ENCODE measurements at places on chromosomes 4 and X. TPM values are rescaled to one million over a fixed set of nuclear protein-coding genes. Genes with fewer than 3 reads are reported as not detected.

Gene ZCCHC13
- not detected for total RNA-seq

- no peak for DNase-seq
Measured at GRCh38 chr4:77006753-77007353, 57.3 kb downstream of the SEPTIN11 start.

DNA sequence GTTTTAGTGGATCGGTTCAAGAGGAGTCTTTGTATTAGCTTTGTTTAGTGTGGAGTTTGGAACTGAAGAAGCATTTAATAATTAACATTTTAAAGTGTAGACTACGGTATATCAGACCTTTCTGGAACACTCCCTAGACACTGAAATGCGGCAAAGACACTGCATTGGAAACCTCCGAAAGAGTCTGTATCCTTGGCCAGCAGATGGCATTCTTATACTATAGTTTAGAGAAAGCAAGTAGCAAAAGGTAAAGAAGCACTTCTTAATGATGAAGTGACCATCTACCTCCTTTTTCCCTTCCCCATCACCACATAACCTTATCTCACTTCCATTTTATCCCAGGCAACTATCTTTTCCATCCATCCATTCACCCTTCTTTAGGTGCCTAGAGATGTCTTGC, 7.6 kb downstream of the FABP2 start:
- no peak for DNase-seq

- no peak for DNase-seq
Measured at GRCh38 chrX:40008791-40009461, 88.8 kb downstream of the BCOR start.

GRCh38 chr4:43564591-43564990, 672.1 kb downstream of the GRXCR1 start:
- no peak for DNase-seq

Gene NR0B1
- not detected for total RNA-seq

Gene SLC9B1
- total RNA-seq, result 0.44 TPM

Gene PABPC4L
- total RNA-seq, result 0.98 TPM

DNA sequence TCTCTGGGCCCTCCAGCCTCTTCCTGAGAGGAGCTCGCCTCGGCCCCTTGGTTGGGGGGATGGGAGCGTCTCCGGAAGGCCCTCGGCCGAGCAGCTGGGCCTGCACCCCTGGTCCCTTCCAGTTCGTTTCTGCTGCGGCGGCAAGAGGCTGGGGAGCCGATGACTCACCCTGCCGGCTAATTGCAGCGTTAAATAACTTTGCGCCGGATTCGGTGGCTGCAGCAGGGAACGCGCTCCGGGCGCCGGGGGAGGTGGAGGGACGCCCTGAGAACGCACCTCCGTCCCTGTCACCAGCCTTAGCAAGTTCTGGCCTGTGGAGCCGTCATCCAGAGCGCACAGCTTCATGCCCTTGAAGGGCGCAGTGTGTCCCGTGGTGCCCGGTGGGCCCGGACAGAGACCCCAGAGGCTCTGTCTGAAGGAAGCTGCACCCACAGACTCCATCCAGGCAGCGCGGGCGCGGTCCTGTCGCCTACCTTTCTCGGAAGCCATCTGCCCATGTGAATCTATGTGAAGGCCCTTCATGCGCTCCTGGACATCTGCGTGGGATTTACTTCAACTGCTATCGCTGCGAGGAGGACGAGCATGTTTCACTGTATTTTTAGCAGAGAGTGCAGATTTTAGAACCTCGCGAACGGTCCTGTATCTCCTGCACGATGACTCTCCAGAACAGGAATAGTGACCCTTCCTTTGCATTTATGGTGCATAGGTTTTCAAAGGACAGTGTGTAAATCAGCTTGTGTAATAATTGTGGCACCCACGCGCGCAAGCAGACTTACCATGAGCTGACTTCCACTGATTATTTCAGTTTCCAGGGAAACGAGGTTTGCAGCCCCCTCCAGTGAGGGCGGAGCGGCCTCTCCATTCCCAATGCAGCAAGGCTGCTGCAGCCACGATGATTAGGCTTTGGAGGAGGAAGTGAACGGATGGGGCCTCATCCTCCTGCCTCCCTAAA, 1.7 kb upstream of the TMEM271 start:
- DNase-seq, result no peak

DNA sequence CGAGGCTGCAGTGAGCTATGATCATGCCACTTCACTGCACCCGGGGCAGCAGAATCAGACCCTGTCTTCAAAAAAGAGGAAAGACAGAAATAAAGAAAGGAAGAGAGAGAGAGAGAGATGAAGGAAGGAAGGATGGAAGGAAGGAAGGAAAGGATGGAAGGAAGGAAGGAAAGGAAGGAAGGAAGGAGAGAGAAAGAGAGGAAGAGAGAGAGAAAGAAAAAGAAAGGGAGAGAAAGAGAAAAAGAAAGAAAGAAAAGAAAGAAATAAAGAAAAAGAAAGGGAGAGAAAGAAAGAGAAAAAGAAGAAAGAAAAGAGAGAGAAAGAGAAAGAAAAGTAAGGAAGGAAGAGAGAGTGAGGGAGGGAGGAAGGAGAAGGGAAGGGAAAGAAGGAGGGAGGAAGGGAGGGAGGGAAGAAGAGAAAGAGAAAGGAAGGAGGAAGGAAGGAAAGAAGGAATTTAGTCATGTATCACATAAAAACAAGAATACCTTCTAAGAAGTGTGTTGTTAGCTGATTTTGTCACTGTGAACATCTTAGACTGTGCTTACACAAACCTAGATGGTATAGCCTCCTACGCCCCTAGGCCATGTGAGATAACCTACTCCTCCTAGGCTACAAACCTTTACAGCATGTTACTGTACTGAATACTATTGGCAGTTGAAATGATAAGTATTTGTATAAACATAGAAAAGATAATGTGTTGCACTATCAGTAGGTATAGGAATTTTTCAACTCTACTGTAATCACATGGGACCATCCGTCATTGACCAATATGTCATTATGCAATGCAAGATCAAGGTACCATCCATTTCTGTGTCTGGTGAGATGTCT, 17.4 kb upstream of the AFF1 start:
- no peak for DNase-seq

- no peak for DNase-seq
Measured at GRCh38 chrX:148457279-148457678, 43.1 kb upstream of the AFF2 start.

GRCh38 chrX:86806786-86807185, 658.5 kb downstream of the DACH2 start:
- no peak for DNase-seq

GRCh38 chr4:54315561-54316538, 86.8 kb downstream of the PDGFRA start:
- no peak for DNase-seq

Gene PRDM5
- total RNA-seq, result 14.4 TPM

- DNase-seq, result no peak
Measured at GRCh38 chr4:15765910-15766697, 12.0 kb upstream of the CD38 start.

Gene NFXL1
- 22.7 TPM for total RNA-seq

DNA sequence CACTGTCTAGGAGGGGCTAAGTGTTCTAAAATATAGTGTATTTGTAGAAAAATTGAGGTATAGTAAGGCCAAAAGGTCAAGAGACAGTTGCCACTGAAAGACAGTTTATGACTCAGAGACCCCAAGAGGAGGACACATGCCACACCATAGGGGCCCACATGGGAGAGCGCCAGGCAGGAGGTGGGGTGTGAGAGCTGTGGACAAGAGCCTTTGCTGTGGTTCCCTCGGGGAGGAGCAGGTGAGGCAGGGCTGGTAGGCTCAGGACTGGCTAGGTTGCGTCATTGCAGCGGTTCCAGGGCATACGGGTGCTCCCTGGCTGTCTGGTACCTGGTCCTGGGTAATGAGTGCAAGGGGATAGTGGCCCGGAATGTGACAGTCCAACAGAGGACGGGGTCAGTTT, 37.6 kb downstream of the CCNQ start:
- no peak for DNase-seq

- no peak for DNase-seq
Measured at GRCh38 chr4:109803924-109804571, 2.2 kb upstream of the CFI start.

Gene LRIT3
- total RNA-seq, result 0.66 TPM

Gene SLC34A2
- total RNA-seq, result not detected

Gene CRLF2
- total RNA-seq, result 0.88 TPM

DNA sequence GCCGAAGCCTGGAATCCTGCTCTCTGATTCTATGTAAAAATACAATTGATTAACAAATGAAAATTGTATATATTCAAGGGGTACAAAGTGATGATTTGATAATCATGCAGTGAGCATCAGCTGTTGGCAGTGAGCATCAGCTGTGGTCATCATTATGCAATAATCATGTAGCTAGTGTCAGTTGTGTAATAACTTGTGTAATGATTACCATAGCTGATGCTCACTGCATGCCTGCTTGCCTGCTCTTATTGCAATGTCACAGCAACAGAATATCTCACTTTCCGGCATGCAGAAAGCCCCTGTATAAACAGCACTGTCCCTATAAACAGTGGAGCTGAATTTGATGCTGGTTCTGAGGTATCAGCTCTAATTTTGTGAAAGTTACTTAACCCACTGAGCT, 46.8 kb downstream of the SULT1B1 start:
- no peak for DNase-seq

- no peak for DNase-seq
Measured at GRCh38 chr4:125703443-125703842, 388.7 kb downstream of the FAT4 start.

Gene ITM2A
- total RNA-seq, result 63.6 TPM

DNA sequence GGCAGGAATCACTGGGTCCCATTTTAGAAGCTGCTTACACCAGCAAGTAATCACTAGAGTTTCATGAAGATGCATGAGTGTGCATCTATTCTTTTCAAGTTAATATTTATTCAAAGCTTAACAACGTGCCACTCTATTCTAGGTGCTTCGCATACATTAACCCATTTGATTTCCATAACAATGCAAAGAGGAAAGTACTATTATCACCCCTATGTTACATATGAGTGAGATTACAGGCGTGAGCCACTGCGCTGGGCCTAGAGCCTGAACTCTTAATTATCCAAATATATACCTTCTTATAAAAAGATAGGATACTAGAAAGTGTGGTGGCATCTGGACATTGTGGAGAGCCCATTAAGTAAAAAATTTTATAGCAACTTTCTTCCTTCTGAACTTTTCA, 65.4 kb downstream of the CXCL13 start:
- no peak for DNase-seq

Gene VSIG1
- not detected for total RNA-seq

DNA sequence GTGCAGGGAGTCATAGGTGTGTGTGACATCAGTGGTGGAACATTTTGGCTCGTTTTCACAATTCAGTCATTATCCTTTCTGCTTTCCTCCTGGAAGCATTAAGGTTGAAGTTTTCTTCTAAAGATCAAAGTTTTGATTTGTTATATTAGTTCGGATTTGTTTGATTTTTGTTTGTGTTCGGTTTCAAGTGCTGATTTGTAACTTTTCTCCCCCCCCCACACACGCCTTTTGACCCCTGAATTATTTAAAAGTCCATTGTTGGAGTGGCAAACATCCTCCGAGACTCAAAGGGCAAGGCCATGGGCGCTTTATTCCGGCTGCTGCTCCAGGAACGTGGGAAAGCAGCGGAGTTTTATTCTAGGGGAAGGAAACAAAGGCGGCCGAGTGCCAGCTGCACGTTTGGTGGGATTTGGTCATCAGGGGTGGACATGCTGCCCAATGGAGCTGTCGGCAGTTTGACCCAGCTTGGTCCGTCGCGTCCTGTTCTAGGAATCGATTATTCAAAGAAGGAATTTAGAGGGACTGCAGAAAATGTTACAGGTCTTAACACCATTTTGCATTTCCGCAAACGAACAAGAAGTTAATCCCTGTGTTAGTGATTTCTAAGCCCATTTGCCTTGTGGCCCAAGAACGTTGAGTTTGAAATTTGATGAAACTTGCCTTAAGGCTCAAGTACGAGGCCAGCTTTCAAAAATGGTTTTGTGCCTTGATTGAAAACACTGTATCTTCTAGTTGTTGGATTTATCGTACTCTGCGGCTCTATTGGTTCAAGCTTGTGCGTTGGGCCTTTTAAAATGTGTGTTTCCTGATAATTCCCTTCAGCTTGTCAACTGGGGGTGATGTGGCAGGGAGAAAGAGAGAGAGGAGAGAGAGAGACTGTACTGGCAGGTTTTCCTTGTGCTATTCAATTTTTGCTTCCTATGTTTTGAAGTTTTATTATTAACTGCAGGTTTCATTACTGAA, 565 bp upstream of the ZNF41 start:
- DNase-seq, result no peak

Gene LONRF3
- 15.1 TPM for total RNA-seq

Gene UFSP2
- 48.3 TPM for total RNA-seq

- no peak for DNase-seq
Measured at GRCh38 chrX:155179346-155179997, 36.8 kb upstream of the VBP1 start.

Gene SH3D19
- total RNA-seq, result 297 TPM

GRCh38 chrX:906586-906985, 276.0 kb downstream of the SHOX start:
- DNase-seq, result no peak

DNA sequence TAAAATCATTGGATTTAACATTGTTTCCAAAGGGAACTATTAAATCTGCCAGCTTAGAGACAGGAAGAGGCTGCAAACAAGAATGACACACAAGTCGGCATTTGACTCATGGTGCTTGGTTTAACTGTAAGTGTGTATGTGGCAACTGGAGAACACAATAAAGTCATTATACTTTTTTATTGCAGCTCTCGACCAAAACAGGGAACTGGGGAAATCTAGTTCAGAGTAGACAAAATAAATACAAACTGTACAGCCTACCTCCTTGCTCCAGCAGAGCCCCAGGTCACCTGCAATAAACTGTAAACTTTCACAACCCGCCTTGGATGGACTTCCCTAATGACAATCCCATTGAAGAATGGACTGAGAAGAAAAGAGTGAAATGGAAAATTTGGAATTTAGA, 24.0 kb downstream of the NPY5R start:
- DNase-seq, result no peak

DNA sequence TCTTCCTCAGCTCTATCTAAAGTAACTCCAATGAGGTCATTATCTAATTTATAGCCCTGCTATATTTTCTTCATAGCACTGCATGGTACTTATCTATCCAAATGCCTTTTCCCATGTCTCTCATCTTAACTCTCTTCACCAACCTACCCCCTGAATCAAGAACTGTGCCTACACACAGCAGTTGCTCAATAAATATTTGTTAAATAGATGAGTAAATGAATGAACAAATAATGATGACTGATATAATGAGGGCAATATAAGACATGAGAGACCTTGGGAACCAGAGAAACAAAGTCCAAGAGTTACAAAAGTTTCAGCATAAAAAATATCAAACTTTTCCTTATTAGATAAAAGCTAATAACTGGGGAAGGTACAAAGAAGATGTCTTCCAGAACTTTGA, 19.6 kb downstream of the CAMK2D start:
- DNase-seq, result no peak

DNA sequence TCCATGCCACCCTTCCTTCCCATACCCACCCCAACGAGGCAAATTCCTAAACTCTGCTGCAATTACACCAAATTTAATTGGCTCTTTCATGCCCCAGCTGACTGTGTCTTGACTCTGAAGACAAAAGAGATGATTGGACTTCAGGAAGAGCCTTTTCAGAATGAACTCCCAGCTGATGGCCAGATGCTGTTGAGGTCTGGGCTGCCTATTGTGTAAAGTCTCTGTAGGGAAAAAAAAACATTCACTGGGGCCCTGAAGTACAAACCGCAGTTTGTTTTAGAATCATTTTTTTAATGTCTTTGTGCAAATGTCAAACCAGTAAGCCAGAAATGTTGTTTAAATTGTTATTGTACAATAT, 174.8 kb downstream of the HHIP start:
- no peak for DNase-seq
